Smooth muscle cell of the pulmonary artery (primary cell): ENCODE measurements at places on chromosomes 16 and 17. TPM values are rescaled to one million over a fixed set of nuclear protein-coding genes. Genes with fewer than 3 reads are reported as not detected.

Gene CORO1A
- total RNA-seq: 0.20 and 0.33 TPM in 2 replicates

Gene UNC45B
- not detected in 2 replicates for total RNA-seq

Gene TM4SF5
- total RNA-seq: not detected in 2 replicates

Gene SKAP1
- not detected in 2 replicates for total RNA-seq

Gene RHBDF1
- 67.0 and 69.4 TPM in 2 replicates for total RNA-seq

Gene LRRC37A3
- total RNA-seq: 8.9 and 12.2 TPM in 2 replicates

Gene HOXB7
- total RNA-seq: 1.6 and 1.8 TPM in 2 replicates

Gene FBXL16
- 0.07 and 0.13 TPM in 2 replicates for total RNA-seq

Gene C1QL1
- total RNA-seq: 0.33 and 0.46 TPM in 2 replicates

Gene PGAP3
- 14.9 TPM in 2 replicates for total RNA-seq

Gene ZNF785
- 10.2 and 10.6 TPM in 2 replicates for total RNA-seq

Gene TMEM220
- total RNA-seq: 0.91 and 1.2 TPM in 2 replicates

Gene KRTAP3-1
- total RNA-seq: not detected in 2 replicates

Gene HAGHL
- 9.5 and 23.7 TPM in 2 replicates for total RNA-seq
